ENCODE measurements at places on chromosomes 4 and X.

- no peaks in the 10 kb centered on the region for H3K4me1 ChIP-seq
- no peak overlapping the region for H3K4me3 ChIP-seq
- no peaks in the 10 kb centered on the region for H3K36me3 ChIP-seq
- H3K27ac ChIP-seq = no peak overlapping the region
These were observed 55.6 kb downstream of the SNCA start for GRCh38 chr4:89781321-89781720.

- no peaks in the 10 kb centered on the region for H3K4me1 ChIP-seq
- H3K27me3 ChIP-seq = no peaks in the 10 kb centered on the region
- H3K4me3 ChIP-seq = no peak overlapping the region
These were observed 97.8 kb upstream of the GPC4 start for GRCh38 chrX:133513123-133513522.

GRCh38 chrX:93874554-93874953 is 200.5 kb downstream of the FAM133A start:
- no peak for ATAC-seq
- H3K27ac ChIP-seq = no peak overlapping the region
- no peaks in the 10 kb centered on the region for H3K27me3 ChIP-seq

DNA sequence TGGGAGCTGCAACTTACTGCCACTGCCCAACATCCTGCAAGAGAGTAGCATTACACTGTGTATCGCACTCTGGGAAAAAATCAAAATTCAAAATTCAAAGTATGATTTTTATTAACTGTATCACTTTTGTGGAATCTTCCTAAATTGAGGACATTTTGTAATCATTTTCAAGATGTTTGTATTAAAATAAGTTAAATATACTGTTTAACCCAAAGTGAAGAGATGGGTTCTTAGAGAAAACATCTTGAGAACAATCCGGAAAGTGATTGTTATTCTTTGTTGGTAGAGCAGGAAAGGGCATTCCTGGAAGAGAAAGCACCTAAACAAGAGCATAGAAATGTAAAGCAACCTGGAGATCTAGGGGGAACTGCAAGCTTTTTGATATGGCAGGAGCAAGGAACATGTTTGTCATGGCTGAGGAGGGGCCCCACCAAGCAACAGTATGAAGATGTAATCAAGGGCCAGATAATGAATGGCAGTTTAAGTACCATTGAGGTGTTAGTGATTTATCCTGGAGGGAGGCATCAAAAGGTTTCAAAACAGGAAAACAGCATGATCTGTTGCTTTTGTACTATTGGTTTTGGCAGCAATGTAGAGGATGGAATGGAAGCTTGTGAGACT is 14.1 kb upstream of the SEC24D start:
- ATAC-seq = no peak
- no peaks in the 10 kb centered on the region for H3K4me1 ChIP-seq
- no peaks in the 10 kb centered on the region for H3K27me3 ChIP-seq
- H3K36me3 ChIP-seq = no peaks in the 10 kb centered on the region
- peak overlapping the region; percentile 62 for H3K4me3 ChIP-seq

- no peak overlapping the region for H3K4me3 ChIP-seq
- no peaks in the 10 kb centered on the region for H3K36me3 ChIP-seq
- H3K27me3 ChIP-seq = no peaks in the 10 kb centered on the region
- ATAC-seq = no peak
- H3K27ac ChIP-seq = no peak overlapping the region
These were observed 31.8 kb downstream of the USP11 start for GRCh38 chrX:47264483-47265173.
